ENCODE measurements at places on chromosomes 11 and 22.
A peak's percentile ranks its signal among the peaks of the same experiment; 100 is the strongest.

GRCh38 chr11:84780689-84781293, 846.4 kb downstream of the DLG2 start:
- ATAC-seq = no peak

- ATAC-seq = no peak
Observed at GRCh38 chr22:44548981-44549380, 50.9 kb upstream of the RTL6 start.

- no peak for ATAC-seq
Observed at GRCh38 chr22:30828187-30829155, 133.8 kb downstream of the OSBP2 start.

DNA sequence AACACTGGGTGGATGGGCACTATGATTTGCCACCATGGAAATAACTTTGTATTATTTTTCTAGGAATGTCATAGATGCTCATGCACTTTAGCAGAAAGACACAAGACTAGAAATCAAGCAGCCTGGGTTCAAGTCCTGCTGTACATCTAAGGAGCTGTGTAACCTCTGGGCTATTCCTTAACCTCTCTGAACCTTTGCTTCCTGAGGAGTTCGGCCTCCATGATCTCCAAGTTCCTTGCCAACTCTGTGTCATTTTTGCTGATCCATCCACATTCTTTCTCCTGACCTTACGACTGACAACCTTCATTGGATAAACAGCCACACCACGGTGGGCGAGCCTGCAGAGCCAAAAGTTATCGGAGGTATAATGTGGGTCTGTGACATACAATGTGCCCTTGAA, 24.1 kb downstream of the ETS1 start:
- no peak for ATAC-seq

DNA sequence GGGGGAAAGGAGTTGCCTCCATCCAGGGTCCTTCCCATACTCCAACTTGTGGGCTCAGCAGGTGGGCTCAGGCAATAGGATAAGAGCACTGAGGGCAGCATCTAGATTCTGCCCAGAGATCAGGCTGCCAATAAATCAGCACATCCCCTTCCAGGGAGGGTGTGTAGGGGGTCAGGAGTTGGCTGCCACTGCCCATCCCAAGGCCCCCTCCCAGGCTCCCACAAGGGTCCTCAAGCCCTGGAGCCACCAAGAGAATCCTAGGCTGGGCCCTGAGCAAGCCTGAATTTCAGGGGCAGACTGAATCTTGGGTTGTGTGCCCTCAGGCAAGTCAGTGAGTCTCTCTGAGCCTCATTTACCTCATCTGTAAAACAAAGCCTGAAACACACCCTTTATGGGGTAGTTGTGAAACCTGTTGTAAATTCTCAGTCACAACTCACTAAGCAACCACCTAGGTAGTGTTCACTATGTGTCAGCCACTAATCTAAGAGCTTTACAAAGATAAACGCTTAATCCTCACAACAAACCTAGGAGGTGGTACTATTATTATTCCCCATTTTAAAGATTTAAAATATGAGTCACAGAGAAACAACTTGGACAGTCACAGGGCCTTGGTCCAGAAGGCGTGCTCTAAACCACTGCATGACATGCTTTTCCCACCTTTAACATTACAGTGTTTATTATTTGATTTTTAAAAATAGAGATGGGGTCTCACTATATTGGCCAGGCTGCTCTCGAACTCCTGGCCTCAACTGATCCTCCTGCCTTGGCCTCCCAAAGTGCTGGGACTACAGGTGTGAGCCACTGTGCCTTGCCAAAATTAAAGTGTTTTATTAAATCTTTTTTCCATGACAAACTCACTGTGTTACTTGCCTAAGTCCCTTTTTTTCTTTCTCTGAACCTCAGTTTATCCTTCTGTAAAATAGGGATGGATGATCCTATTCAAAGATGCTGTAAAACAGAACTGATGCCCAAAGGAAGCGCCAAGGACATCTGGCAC, 36.2 kb downstream of the LMO1 start:
- ATAC-seq = peak; percentile 94

- ATAC-seq = no peak
Observed at GRCh38 chr22:49850959-49851802, 2.5 kb upstream of the ZBED4 start.

GRCh38 chr22:21009638-21010425, 5.1 kb upstream of the P2RX6 start:
- ATAC-seq = peak; percentile 39

GRCh38 chr22:32958001-32958400, 100.2 kb downstream of the SYN3 start:
- no peak for ATAC-seq

DNA sequence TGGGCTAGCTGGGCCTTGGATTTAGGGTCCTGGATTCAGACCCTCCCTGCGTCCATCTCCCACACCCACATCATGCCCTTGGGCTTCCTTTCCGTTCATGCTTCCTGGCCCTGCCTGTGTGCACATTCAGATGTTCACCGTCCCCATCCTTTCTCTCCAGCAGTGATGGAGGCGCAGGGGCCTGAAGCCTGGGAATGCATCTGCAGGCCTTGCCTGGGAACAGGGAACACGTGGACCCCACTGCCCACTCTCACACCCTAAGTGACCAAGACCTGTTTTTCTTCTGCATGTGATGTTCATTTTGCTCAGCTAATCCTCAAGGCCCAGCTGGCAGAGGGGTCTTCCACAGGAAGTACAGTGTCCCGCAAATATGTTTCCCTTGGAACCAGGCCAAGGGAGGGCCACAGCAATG, 91.6 kb upstream of the PARVA start:
- no peak for ATAC-seq

GRCh38 chr11:66126064-66126463, 56.0 kb downstream of the PACS1 start:
- peak; percentile 86 for ATAC-seq

GRCh38 chr11:73185680-73186293, 32.3 kb upstream of the P2RY2 start:
- peak; percentile 72 for ATAC-seq

GRCh38 chr11:3190600-3190999, 25.5 kb upstream of the OSBPL5 start:
- no peak for ATAC-seq

DNA sequence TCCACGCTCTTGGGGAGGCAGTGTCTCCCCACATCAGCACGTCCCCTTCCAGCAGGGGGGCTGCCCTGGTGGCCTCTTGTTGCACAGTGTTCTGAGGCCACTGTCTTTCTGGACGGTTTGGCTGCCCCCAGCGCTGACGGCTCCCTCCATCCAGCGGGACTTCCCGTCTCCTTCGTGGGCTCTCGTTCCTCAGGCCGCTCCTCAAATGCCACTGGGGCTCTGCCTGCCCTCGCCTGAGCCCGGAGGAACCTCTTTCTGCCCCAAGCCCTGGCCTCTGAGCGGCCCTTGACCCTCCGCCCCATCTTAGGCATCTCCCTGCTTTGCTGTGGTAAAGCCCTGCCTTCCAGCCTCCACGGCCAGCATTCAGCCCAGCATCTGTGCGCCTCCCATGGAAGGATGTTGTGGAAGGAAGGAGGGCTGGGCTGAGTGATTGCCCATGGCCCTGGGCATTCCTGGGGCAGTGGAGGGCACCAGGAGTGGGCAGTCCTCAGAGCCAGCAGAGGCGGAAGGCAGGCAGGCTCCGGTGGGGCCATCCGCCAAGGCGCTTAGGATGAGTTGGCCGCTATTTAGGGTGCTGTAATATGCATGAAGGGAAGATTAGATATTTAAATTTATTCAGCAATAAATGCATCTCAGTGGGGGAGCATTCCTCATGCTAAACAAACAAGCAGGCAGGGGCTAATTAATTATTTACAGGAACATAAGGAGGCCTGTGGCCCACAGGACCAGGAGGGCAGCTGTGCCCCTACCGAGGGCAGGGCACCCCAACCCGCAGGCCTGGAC, 17.8 kb downstream of the OTUB1 start:
- no peak for ATAC-seq

DNA sequence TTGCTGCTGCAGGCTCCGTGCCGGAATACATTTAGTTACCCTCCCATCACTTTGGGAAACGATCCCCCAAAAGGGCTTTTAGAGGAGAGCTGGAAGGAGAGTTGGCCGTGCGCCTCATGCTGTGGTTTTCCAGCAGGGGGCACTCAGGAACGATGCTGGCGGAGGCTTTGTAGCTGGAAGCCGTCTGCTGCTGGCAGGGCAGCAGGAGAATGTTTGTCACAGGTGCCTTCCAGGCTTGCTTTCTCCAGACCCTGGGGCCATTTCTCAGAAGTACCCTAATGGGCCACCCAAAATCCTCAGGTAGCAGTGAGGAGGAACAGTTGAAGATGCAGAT, 30.0 kb upstream of the CABP7 start:
- peak; percentile 38 for ATAC-seq

DNA sequence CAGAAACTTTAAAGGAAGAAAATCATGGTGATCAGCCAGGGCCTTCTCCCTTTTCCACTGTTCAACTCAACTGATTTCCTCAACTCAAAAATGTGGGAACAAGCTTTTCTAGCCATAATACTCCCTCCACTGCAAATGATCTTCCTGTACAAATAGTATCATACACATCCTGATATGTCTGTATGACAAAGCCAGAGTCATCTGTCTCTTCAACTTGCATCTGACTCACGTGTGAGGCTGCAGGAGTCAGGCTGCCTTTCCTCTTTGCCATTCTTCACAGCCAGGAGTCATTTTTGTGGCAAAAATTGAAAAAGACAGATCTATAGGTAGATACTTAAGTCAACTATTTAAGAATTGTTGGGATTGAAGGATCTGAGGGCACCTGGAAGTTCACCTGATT, 13.3 kb downstream of the PATZ1 start:
- ATAC-seq = no peak

- peak; percentile 90 for ATAC-seq
Observed at GRCh38 chr11:107545101-107545514, 20.4 kb downstream of the ALKBH8 start.

DNA sequence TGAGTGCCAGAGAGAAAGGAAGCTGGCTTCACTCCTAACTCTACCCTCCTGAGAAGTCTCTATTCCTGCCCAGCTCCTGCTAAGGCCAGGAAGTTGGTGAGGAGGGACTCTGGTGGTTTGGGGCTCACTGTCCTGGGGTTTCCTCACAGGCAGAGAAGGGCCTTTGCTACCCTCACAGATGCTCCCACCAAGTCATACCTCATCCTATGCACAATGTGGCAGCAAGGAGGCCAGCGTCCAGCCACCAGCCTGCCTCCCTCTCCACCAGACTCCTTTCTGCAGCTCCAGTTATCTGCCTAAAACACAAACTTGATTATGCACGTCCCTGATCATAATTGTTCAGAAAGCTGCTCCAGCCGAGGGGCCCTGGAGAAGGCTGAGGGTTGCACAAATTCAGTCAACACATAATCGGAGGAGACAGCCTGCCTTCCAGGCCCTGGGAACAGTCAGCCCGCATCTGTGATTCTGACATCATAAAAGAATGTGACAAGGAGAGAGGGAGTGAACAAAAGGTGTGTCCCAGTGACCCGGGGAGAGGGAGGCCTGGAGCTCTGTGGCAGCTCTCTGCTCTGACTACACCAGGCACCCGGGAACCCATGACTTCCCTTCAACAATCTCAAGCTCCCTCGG, 28.8 kb downstream of the DKK3 start:
- ATAC-seq = no peak

GRCh38 chr11:16986434-16987204, 27.6 kb downstream of the PLEKHA7 start:
- peak; percentile 69 for ATAC-seq

- ATAC-seq = no peak
Observed at GRCh38 chr11:72235351-72236057, 8.5 kb downstream of the PHOX2A start.

DNA sequence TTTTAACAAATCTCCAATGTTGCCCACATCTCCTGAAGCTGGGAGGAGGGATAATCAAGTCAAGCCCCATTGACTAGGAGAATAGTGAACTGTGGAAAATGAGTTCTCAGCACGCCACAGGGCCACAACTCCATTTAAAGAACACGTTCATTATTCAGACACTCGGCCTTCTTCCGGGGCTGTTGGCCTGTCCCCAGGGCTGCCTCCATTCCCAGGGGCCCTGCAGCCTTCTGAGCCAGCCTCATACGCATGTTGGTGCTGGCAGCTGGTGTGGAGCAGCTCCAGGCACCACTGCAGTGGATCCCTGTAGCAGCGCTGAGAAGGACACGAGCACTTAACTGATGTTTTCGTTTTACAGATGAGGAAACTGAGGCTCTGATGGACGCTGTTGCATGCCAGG, 87.5 kb upstream of the RCN1 start:
- no peak for ATAC-seq
